Stimulated activated CD4-positive, alpha-beta T cell treated with anti-CD3 and anti-CD28 coated beads, Interleukin-15, amount 100 ng/mL, for 24 hours (primary cell): ENCODE measurements at places on chromosomes 7 and 10.
A peak's percentile ranks its signal among the peaks of the same experiment; 100 is the strongest.

GRCh38 chr10:126185676-126186447 is 202.4 kb downstream of the ADAM12 start:
- DNase-seq, result no peak

DNA sequence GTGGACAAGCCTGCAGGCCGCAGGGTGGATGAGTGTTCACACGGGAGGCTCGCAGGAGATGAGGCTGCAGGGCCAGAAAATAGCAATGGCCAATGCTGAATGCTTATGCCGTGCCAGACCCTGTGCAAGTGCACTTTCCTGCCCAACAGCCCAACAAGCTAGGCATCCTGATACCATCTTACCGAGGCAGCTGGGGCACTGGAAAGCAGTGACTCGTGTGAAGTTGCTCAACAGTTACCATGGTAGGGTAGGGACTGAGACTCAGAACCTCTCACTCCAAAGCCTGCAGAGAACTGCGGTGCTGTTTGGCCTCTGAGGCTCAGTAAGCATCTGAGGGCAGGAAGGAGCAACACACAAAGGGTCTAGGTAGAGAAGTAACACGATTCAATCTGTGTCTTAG is 43.7 kb downstream of the JAZF1 start:
- DNase-seq, result peak; percentile 20

- DNase-seq, result no peak
Measured at GRCh38 chr7:47669901-47670384, 88.0 kb upstream of the TNS3 start.

DNA sequence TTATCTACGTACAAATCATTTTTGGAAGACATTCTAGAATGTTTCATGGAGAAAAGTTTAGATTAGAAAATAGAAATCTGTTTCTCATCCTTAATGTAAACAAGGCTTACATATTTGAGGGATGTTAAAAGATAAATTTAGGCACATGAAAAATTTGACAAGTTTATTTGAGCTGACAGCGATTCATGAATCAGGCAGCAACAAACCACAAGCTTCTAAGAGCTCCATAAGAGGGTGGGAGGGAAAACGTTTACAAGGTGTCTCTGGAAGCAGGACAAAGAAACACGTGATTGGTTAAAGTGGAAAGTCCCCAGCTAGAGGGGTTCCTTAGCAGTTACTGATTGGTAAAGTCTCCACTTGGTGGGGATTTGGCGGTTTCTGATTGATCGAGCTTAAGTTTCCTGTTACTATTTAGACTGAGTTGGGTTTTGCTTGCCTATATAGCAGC is 228.9 kb upstream of the PITRM1 start:
- no peak for DNase-seq

DNA sequence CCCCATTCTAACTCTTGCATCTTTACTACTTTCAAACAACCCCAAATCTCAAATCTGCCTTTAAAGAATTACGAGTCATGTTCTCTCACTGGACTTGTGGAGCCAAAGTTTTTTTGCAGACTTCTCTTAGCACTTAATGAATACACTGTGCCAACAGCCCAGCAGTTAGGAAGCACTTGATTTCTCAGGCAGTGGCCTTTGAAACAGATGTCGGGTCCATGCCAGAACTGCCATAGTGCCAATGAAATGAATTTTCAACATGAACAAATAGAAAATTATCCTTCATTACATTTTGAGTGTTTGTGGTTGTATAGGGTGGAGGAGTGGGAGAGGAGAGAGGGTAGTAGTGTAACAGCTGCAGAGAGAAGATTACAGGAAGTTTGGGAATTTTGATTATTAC is 5.9 kb downstream of the BORCS7 start:
- no peak for DNase-seq

DNA sequence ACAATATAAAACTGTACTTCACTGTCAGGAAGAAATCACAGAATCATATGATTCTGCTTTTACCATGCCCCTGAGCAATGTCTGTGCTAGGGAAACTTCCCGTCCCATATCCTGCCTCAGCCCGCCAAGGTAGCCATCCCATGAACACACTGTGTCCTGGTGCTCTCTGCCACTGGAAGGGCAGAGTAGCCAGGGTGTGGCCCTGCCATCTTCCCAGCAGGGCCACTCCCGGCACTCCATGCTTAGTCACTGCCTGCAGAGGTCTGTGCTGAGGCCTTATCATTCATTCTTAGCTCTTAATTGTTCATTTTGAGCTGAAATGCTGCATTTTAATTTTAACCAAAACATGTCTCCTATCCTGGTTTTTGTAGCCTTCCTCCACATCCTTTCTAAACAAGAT is 31.8 kb downstream of the AP3M1 start:
- no peak for DNase-seq

GRCh38 chr10:10915215-10915614 is 102.5 kb upstream of the CELF2 start:
- no peak for DNase-seq

- no peak for DNase-seq
Measured at GRCh38 chr10:46234026-46234425, 52.8 kb upstream of the ANTXRL start.

DNA sequence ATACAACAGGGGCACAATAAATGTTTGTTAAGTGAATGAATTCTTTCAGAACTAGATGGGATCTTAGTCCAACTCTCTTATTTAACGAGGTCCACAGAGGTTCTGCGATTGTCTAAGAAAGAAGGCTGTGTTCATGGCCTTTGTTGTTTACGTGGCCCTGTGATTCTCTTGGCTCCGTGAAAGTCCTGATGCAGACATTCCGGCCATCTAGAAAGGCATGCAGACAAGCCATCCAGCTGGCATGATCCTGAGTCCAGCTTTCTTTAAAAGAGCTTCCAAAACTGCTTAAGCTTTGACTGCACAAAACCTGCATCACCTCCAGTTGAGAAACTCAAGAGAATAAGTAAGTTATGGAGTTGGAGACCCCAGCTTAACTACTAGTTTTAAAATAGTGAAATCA is 26.0 kb downstream of the EGFR start:
- DNase-seq, result no peak
